Epithelial cell of proximal tubule (primary cell): ENCODE measurements at places on chromosomes 12 and 14. TPM values are rescaled to one million over a fixed set of nuclear protein-coding genes. Genes with fewer than 3 reads are reported as not detected.

The OSBPL8 gene
- total RNA-seq: 38.8 and 46.5 TPM in 2 replicates

The FGF23 gene
- total RNA-seq: not detected in 2 replicates

The TMEM119 gene
- total RNA-seq: 0.06 TPM in 1 of 2 replicates, not detected in the other

The FAM90A1 gene
- 0.23 TPM in 1 of 2 replicates, not detected in the other for total RNA-seq

The DENND5B gene
- total RNA-seq: 8.6 and 13.9 TPM in 2 replicates

The OAS2 gene
- 2.5 TPM in 1 of 2 replicates, not detected in the other for total RNA-seq

The NINJ2 gene
- total RNA-seq: 1.1 TPM in 1 of 2 replicates, not detected in the other

The TOMM20L gene
- not detected in 2 replicates for total RNA-seq

The ST8SIA1 gene
- total RNA-seq: 1.0 TPM in 1 of 2 replicates, not detected in the other

The TC2N gene
- total RNA-seq: 3.0 and 5.1 TPM in 2 replicates

The UNC79 gene
- 0.29 TPM in 1 of 2 replicates, not detected in the other for total RNA-seq

The FBLN5 gene
- total RNA-seq: 2.2 and 4.8 TPM in 2 replicates

The LTB4R2 gene
- 1.3 and 2.7 TPM in 2 replicates for total RNA-seq

The SDR9C7 gene
- total RNA-seq: not detected in 2 replicates

The GSC gene
- total RNA-seq: not detected in 2 replicates

The FGD4 gene
- 16.5 and 19.9 TPM in 2 replicates for total RNA-seq

The CCDC184 gene
- 0.12 and 0.29 TPM in 2 replicates for total RNA-seq

The DLGAP5 gene
- total RNA-seq: 58.4 and 68.8 TPM in 2 replicates

The EXOC3L4 gene
- 0.17 TPM in 1 of 2 replicates, not detected in the other for total RNA-seq

GRCh38 chr14:93044556-93044955 is 71.2 kb downstream of the ITPK1 start:
- DNase-seq: no peak

GRCh38 chr14:104105071-104105821 is 19.7 kb downstream of the ASPG start:
- DNase-seq: no peak

- DNase-seq: no peak
Observed at GRCh38 chr12:65505386-65506121, 227.1 kb downstream of the MSRB3 start.

DNA sequence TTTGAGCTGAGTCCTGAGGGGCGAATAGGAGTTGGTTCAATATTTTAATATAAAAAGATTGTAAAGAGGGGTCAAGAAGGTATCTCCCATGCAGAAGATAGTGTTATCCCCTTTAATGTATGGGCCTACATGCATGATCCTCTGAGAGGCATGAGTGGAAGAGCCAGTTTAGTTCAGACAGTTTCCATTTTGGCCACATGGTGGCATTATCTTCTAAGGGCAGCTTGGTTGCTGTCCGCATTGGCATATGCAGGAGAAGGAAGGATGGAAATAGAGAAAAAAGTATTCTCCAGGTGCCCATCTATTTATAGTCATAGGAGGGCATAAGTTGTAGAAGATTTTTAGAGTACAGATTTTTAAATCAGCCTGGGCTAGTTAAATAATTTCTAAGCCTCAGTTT is 5.4 kb downstream of the SAMD4A start:
- DNase-seq: no peak

- DNase-seq: peak; percentile 7
Observed at GRCh38 chr12:128637642-128638606, 185.8 kb downstream of the SLC15A4 start.

GRCh38 chr14:65840118-65840751 is 427.7 kb downstream of the FUT8 start:
- DNase-seq: no peak

- no peak for DNase-seq
Observed at GRCh38 chr14:68905107-68905895, 73.8 kb downstream of the ACTN1 start.

- no peak for DNase-seq
Observed at GRCh38 chr12:76878899-76879709, at the start of gene CSRP2. CSRP2 (minus strand) TSS chr12:76879019; CDS start chr12:76866260, 12,759 bp downstream.

GRCh38 chr14:31419967-31420318 is 407 bp downstream of the HEATR5A start:
- DNase-seq: no peak

GRCh38 chr14:39080886-39081285 is 22.1 kb downstream of the SEC23A start:
- DNase-seq: no peak

DNA sequence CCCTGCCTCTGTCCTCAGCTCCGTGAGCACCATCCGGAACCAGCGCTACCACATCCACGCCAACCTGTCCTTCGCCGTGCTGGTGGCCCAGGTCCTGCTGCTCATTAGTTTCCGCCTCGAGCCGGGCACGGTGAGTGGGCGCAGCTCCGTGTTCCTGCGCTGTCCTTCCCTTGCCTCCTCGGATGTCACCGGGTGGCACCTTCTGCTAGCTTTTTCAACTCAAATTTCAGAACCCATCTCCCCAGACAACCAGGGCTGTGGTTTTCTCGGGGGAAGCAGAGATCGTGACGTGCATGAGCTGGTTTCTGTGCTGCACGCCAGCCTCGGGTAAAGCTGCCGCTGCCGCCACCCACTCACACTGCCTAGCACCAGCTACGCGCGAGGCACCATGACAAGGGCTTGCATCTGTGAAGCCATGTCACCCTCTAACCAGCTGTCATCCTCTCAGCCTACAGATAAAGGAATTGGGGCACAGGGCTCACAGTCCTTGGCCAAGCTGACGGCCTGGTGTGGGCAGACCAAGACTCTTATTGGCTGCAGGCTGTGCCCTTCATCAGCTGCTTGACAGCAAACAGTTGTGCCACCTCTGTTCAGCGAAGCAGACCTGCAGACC is 152.1 kb downstream of the ADGRD1 start:
- DNase-seq: no peak

GRCh38 chr12:6277982-6278438 is 32.5 kb upstream of the PLEKHG6 start:
- no peak for DNase-seq

DNA sequence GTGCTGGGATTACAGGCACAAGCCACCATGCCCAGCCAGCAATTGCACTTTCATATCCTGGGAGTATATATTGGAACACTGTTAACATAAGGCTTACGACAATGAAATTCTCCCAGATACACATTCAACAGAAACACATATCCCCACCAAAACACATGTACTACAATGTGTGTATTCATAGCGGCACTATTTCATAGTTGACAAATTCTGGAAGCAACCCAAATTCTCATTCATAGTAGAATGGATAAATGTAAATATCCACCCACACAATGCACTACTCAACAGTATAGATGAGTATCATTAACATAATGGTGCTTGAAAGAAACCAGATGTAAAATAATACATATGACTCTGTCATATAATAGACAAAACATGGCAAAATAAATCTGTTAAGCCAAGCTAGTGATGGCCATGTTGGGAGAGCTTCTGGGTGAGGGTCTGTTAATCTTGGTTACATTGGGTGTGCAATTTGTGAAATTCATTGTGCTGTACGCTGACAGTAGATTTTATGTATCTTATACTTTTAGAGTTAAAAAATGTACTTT is 2.6 kb upstream of the DNAAF2 start:
- DNase-seq: no peak

DNA sequence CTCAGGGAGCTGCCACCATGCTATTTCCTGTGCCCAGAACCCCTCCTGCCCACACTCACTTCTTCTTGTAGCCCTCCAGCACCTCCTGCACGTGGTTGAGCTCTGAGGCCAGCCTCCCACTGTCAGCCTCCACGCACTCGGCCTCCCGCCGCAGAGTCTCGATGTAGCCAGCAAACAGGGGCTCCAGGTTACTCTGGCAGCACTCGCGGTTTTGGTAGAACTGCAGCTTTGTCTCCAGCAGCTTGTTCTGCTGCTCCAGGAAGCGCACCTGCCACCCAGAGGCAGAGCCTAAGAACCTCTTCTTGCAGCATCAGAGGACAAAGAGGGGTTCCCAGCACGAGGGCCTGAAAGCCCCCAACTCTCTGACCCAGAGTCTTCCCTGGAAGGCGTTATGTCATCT is 2.1 kb downstream of the KRT83 start:
- no peak for DNase-seq

GRCh38 chr12:96670334-96670899 is 181.0 kb downstream of the CFAP54 start:
- DNase-seq: no peak

DNA sequence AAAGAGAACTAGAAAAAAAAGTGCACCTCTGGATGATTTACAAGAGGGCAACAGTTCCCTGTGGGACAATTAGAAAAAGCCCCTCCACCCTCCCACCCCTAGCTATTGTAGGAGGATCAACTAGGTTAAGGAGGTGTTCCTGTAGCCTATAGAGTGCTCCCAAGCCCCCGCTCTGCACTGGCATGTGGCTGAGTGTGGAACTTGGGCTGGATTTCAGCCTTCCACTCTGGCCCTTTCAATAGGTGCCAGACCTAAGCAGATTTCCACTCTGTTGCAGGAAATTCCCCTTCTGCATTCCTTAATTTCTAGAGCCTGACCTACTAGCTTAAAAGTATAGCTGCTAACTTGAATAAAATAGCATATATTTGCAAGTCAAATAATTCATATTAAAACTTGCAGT is 2.8 kb downstream of the NFATC4 start:
- no peak for DNase-seq

- DNase-seq: no peak
Observed at GRCh38 chr12:104628831-104629135, 172.0 kb downstream of the CHST11 start.

DNA sequence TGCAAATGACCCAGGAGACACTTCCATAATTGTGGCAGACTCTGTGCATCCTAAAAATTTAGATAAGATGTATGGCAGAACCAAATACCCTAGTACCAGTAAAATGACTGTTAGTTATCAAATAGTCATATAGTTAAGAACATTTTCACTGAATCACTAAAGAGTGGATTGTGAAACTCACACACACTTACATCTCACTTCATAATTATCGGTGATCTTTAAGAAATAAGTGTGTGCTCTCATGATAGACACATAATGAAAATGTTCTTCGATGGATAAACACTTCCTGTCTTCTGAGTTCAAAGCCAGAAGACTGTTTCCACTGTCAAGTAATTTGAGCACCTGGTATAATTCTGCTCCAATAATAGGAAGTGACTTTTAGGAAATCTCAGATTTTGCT is 19.1 kb upstream of the KLRB1 start:
- no peak for DNase-seq

GRCh38 chr12:114995891-114996290 is 311.9 kb upstream of the TBX3 start:
- no peak for DNase-seq

- DNase-seq: no peak
Observed at GRCh38 chr12:64780531-64781279, 21.5 kb upstream of the GNS start.

DNA sequence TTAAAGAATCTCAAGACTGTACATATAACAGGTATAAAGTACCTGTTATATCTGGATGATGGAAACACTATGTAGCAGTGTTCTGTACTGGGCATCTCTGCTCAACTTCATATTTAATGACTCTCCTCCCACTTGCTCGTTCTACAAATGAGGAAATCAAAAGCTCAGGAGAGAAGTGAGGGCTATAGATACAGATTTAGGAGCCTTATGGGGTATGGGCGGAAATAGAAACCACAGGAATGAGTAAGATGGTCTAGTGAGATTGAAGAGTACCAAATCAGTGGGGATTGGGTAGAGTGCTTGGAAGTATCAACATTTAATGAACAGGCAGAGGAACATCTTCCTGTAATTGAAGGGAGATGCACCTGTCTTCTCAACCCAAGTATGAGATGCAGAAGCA is 23.8 kb upstream of the POLR3B start:
- no peak for DNase-seq

DNA sequence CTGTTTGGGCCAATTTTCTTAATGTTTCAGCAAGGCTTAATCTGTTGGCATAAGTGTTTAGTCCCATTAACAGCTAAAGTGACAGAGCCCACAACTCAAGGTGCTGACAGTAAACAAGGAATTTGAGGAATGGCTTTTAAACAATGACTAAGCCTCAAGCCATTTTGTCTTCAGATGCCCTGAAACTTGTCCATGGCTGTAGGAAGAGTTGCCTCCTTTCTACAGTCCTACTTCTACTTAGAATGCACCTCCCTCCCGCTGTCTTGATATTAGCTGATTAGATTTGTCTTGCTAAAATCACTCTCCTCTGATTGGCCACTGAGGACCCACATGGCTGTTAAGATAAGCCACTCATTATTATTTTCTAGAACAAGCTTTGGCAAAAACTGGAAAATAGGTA is 188.4 kb upstream of the OTX2 start:
- DNase-seq: no peak

- no peak for DNase-seq
Observed at GRCh38 chr12:93663729-93664084, 13.5 kb upstream of the CRADD start.

GRCh38 chr14:100885196-100885595 is 18.3 kb downstream of the RTL1 start:
- DNase-seq: no peak

DNA sequence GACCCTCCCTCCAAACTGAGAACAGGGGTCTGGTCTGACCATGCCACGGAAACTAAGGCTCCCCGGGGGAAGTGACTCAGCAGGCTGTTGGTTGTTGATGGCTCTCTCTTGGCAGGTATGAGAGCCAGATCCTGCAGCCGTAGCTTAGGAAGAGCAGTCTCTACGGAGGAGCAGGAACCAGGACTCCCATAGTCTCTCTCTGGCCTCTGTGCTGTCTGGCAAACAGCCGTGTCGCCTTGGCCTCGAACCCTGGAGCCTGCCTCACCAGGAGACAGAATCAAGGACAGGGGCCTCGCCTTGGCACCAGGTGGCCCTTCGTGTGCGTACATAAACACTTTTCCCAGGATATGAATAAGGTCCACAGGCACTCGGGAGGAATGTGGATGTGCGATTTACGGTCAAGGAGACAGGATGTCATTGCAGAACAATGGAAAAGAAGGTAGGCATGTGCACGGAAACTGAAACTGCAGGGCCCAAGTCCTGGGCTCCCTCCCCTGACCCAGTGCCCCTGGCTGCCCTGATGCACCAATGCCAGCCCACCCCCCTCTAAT is 7.9 kb downstream of the VWF start:
- DNase-seq: no peak

- DNase-seq: peak; percentile 19
Observed at GRCh38 chr14:89041257-89041582, 216.8 kb downstream of the TTC8 start.

DNA sequence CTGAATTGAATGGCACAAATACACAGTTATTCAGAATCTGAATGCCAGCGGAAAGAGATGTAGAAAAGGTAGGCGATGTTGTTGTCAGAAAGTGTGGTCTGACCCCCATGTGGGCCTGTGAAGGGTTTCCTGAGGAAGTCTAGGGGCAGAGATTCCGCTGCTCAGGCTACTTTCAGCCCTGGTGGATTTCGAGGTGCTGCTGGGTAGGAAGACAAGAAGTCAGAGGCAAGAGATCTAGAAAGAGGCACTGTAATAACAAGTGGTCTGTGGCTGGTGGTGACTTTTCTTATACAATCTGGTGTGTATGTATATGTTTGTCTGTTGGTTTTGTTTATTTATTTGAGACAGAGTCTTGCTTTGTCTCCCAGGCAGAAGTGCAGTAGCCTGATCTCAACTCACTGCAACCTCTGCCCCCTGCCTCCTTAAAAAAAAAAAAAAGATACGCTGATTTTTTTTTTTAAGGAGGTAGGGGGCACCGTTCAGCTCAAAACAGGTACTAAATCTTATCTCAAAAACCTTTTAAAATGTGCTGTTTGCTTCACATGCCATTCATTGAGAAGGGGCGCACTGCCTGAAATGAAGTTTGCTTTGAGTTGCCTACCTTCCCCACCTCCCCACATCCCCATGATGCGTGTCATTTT is 27.1 kb upstream of the MANSC4 start:
- DNase-seq: no peak
